ENCODE measurements at places on chromosomes 12 and 14. TPM values are rescaled to one million over a fixed set of nuclear protein-coding genes. Genes with fewer than 3 reads are reported as not detected.

GRCh38 chr14:61461808-61462275, 140.5 kb downstream of the PRKCH start:
- DNase-seq: no peak

DNA sequence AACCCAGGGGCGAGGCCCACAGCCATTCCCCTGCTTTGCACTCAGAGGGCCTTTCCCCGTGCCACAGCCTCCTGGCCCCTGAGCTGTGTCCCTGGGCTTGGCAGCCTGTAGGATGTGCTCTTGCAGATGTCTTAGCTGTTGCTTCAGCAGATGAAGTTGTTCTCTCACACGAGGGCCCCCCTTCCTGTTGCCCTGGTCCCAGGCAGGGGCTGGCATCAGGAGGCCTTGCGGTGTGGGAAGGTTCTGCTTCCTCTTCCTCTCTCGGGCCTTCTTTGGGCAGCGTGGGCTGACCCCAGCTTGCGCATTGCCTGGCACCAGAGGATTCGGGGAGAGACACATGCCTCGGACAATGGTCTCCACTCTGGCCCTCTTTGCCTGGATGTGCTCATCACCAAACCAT, 12.7 kb downstream of the PROX2 start:
- no peak for DNase-seq

- DNase-seq: no peak
Observed at GRCh38 chr12:96194971-96195844, 1.0 kb downstream of the ELK3 start.

DNA sequence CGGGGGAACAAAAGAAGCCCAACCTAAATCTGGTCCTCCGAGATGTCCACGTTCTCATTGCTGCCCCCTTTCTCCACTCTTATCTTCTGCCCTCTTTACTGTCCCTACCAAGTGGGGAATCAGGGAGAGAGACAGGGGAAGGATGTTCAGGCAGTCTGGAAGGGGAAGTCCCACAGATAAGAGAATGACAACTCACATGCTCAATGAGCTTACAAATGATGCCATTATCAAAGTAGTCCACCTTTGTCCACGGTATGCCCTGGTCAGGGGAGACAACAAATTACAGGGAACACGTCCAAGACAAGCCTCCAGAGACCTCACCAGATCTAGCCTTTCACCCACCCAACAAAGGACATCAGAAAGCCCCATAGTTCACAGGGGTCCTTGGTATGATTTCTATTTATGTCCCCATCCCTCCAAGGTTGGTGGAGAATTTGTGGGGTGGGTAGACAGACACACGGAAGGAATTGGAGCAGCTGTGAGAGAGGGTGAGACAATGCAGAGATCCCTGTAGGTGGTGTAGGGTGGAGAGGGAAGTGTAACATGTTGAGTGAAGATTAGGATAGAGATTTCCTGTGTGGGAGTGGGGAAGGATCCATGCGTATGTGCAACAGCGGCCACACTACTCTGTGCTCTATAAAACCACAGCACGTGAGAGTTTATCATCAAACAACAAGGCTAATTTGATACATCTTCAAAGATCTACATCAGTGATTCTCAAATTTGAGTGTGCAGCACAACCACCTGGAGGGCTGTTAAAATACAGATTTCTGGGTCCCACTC, 10.7 kb downstream of the MYO1A start:
- DNase-seq: no peak

DNA sequence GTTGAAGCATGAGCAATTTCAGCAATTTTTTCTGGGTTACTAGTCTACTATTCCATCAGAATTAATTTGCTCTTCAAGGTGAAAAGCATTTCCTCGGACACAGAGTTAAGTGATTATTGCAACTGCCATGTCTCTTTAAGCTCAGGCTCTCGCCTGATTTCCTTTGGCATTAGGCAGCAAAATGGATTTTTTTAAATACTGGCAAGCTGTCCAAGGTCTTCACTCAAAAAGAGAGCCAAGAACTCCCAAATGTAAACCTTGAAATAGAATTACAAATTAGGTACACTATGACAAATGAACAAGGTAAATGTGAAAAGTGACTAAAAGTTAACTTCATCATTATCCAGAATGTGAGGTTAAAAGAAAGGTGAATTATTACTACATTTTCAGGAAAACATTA, 111.9 kb downstream of the GARIN6 start:
- no peak for DNase-seq

DNA sequence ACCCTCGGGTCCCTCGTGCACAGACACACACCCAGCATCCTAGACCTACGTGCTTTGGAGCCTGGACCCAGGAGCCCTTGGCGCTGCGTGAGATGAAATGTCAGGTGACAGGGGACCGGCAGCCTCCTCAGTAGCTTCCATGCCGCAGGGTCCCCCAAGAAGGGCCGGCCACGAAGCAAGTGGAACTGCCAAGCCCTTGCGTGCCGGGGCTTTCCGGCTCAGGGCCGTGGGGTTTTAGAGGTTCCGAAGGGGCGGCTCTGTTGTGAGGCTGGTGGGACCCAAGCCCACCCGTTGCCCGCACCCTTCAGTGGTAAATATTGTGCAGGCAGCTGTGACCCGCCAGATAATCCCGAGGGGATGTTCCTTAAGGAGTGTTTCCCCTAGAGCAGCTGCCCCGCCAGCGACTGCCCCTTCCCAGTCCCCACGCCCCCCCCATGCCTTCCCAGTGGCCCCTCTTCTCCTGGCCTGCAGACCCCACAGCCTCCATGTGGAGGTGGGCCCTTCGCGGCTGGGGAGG, 133.7 kb downstream of the ADGRD1 start:
- DNase-seq: peak; percentile 89

DNA sequence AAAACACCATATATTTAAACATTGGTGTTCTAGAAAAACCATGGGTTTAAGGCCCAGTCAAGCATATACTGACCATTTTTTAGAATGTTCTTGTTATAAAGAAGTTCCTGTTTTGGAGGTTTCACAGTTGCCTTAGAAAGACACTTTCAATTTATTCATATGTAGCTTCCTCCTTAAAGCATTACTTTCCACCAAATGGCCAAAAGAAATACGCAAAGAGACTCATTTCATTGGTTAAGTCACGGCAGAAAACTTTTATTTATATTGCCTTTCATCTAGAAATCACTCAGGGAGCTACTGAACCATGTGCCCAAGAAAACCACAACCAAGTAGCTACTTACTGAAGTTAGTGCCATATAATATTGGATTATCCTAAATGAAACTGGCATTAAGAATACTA, 40.0 kb downstream of the MYBPC1 start:
- no peak for DNase-seq

DNA sequence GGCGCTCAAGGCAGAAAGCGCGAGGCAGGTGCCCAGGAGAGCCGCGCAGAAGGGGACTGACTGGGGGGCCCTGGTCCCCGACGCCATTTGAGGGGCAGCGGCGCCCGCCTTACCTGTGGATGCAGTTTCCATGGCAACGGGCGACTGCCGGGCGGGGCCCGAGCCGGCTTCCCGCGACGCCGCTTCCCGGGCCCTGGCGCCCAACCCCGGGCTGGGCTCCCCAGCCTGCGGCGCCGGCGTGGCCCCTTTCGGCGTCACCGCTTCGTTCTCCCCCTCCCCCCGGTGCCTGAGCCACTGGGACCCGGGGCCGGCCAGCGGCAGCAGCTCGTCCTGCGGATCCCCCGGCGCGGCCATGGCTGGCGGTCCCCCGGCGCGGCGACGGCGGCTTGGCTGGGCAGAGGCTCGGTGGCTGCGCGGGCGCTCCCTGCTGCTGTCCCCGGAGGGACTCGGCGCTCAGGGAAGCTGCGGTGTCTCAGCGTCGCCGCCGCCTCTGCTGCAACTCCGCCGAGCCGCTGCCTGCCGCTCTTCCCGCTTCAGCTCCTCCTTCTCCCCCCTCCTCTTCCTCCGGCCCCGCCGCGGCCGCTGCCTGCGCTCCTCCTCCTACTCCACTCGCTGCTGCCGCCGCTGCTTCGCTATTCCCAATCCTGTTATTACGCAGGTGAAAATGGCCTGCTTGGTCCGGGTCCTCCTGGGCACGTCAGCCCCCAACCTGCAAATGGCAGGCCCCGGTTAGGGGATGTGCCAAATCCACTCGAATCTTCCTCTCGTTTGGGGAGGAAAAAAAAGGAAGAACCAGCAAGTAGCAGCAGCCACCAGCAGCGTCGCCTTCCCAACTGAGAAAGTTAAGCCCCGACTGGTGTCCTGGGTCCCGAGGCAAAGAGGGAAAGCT, at the start of gene RTN1:
Gene RTN1, minus strand, starts transcription at position 500 of the 889 bp plus-strand sequence. Its CDS starts 146 bp downstream, at position 354.
- DNase-seq: peak; percentile 88

DNA sequence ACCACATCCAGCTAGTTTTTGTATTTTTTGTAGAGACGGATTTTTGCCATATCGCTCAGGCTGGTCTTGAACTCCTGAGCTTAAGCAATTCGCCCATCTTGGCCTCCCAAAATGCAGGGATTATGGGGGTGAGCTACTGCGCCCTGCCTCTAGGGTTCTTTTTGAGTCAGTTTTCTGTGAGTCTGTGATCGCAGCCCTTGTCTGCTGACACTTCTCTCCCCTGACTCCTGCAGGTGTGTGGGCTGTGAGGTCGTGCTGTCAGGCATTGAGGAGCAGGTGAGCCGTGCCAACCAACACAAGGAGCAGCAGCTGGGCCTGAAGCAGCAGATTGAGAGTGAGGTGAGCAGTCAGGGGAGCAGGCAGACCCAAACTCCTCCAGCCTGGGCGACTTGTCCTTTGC, 6.3 kb downstream of the COPS7A start:
- no peak for DNase-seq

DNA sequence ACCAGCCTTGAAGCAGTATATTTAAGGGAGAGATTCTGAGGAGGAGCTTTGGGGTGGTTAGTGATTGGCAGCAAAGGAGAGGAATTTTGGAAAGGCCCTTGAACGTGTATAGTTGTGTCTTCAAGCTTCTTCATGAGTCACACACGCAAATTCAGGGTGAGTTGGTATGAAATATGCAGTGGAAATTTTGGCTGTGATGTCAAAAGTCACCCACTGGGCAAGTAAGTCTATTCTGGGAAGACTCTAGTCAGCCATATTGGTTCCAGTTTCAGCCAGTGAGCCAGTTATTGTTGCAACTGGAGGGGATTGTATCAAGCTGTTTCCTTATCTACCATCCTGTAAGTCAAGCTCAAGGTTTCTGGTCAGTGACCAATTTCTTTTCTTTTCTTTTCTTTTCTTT, 32.0 kb upstream of the VASH1 start:
- DNase-seq: no peak

DNA sequence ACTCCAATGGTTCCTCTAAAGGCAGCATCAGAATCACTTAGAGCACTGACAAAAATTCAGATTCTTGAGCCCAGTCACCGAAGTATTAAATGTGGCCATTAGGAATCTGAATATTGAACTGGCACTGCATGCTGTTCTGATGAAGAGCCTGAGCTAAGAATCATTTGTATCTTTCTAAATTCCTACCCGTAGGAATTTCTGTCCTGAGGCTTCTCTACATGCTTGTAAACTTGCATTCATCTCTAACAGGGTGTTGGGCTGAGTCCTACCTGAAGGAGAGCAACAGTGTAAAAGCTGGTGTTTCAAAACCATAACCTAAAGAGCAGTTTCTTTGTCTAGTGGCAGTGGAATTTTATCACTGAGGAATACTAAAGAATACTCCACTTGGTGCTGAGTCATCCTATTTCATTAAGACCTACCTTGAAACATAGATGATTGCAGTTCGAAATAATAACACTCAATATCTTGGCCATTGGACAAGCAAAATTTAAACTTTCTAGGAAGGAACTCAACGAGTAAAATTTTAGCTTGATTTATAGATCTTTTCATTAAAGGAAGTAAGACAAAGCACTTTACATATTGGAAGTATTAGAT, 35.5 kb upstream of the C12orf75 start:
- no peak for DNase-seq

GRCh38 chr12:131862084-131862441, 32.4 kb upstream of the ULK1 start:
- no peak for DNase-seq

DNA sequence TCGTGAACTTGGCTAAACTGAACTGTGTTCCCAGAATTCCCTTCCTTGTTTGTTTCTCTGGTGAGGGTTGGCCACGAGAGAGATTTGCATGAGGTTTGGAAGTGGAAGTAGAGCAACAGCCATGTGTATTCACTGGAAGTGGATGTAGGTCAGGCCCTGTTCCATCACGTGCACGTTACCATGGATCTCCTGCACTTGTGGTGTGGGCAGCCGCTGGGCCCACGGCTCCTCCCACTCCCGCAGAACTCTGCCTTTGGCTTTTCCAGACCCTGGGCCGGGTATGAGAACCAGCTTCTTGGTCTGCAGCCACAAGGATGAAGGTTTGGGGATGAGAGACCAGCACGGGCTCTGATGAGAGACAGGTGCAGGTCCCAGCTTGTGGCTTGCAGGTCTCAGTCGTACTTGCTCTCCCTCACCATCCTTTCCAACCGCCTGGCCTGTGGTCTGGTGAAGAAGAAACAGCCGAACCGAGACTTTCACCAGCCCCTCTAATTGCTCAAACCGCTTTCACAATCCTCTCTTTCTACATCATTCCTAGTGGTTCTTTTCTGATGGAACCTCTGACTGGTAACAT, 94.9 kb downstream of the DUSP16 start:
- DNase-seq: no peak

DNA sequence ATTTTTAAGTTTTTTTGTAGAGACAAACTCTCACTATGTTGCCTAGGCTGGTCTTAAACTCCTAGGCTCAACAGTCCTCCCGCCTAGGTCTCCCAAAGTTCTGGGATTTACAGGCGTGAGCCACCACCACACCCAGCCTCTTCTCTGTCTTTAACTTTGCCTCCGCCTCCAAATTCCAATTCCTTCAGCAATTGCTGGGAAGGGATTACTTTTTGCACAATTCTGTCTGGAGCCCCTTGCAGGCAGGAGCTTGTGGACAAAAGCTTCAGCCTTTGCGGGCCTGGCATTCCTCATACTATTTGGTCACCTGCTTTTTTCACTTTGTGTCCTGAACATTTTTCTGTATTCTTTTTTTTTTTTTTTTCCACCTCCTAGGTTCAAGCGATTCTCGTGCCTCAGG, 26.0 kb downstream of the SH2B3 start:
- DNase-seq: no peak

GRCh38 chr12:12648951-12649650, 37.4 kb downstream of the CREBL2 start:
- no peak for DNase-seq

- no peak for DNase-seq
Observed at GRCh38 chr14:63453443-63453936, 89.7 kb downstream of the PPP2R5E start.

- DNase-seq: no peak
Observed at GRCh38 chr14:94458558-94459205, 6.1 kb upstream of the SERPINA11 start.

- DNase-seq: no peak
Observed at GRCh38 chr12:111546171-111546570, 52.9 kb downstream of the ATXN2 start.

CMA1 gene
- total RNA-seq: 1.4 TPM

ASCL1 gene
- not detected for total RNA-seq

ESRRB gene
- total RNA-seq: 0.22 TPM

NRIP2 gene
- 1.3 TPM for total RNA-seq

KLRK1 gene
- 1.7 TPM for total RNA-seq

P2RX2 gene
- total RNA-seq: not detected

MGP gene
- 2,401 TPM for total RNA-seq

BEGAIN gene
- total RNA-seq: 2.2 TPM

RASSF8 gene
- 47.0 TPM for total RNA-seq
